ENCODE measurements at places on chromosomes 2 and 18.

GRCh38 chr2:83860320-83860719 lies 598.8 kb downstream of the SUCLG1 start:
- DNase-seq = no peak

DNA sequence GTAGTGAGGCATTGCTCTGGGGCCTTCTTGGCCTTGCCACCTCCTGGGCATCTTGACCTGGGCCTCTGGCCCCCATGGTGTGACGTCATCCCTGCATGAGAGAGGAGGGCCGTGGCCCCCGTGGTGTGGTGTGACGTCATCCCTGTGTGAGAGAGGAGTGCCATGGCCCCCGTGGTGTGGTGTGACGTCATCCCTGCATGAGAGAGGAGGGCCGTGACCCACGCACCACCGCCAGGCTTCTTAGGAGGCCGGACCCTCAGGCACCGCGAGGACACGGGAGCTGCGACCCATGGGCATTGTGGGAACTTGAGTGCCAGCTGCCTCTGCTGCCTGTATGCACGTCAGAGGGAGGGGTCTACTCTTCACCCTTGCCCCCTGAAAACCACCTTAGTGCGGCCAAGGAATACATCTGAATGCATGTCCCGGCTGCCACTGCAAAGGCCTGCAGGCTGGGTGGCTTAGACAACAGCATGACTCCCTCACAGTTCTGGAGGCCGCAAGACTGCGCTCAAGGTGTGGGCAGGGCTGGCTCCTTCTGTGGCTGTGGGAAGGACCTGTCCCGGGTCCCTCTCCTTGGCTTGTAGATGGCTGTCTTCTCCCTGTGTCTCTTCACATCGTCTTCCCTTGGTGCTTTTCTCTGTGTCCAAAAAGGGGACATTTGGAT lies 20.8 kb upstream of the OTOS start:
- DNase-seq = no peak

GRCh38 chr2:38636069-38636468 lies 29.8 kb upstream of the GALM start:
- no peak for DNase-seq

DNA sequence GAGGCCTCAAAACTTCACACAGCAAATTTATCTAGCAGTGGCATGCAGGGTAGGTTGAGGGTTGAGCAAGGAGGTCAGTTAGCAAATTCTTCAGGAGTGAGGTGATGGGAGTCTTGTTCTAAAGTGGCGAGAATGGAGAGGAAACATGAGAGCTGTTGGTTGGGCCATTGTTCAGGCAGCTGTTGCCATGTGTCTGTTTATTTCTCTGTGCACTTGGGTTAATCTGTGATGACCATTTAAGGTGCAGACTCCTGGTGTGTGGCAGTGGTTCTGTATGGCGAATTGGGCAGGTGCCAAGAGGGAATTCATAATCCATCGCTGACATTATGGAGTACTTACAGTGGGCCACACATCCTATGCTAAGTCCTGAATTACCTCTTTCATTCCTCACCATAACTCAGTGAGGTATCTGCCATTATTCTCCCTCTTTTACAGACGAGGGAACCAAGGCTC lies 30.4 kb downstream of the TMEM178A start:
- no peak for DNase-seq

DNA sequence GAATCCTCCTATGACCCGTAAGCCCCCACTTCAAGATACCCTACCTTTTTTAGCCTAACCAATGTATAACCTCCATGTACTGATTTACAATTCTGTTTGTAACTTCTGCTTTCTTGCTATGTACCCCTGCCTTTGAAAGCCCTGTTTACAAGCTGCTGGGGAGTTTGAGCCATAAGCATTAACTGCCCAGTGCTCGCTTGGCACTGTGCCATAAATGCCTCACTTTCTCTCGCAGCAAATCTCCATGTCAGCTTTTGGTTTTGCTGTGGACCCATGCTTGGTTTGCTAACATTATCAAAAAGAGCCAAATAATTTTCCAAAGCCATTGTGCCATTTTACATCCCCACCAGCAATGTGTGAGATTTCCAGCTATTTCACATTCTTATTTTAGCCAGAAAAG lies 51.8 kb downstream of the TEX51 start:
- no peak for DNase-seq

GRCh38 chr2:37167636-37168180 lies 10.9 kb upstream of the EIF2AK2 start:
- DNase-seq = no peak

DNA sequence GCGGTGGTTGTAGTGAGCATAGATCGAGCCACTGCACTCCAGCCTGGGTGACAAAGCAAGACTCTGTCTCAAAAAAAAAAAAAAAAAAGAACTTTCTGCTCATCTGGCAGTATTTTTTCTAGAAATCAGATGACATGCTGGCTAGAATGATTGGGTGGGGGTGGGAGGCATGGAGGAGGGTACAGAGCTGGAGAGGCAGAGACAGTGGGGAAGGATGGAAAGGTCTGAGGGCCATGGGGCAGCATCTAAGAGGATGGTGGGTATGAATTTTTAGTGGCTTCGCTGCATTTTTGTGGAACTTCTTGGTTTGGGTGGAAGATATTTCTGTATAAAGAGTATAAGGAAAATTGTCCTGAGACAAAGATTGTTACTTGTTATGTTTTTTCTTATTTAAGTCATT lies 23.3 kb downstream of the ARMC9 start:
- DNase-seq = no peak

DNA sequence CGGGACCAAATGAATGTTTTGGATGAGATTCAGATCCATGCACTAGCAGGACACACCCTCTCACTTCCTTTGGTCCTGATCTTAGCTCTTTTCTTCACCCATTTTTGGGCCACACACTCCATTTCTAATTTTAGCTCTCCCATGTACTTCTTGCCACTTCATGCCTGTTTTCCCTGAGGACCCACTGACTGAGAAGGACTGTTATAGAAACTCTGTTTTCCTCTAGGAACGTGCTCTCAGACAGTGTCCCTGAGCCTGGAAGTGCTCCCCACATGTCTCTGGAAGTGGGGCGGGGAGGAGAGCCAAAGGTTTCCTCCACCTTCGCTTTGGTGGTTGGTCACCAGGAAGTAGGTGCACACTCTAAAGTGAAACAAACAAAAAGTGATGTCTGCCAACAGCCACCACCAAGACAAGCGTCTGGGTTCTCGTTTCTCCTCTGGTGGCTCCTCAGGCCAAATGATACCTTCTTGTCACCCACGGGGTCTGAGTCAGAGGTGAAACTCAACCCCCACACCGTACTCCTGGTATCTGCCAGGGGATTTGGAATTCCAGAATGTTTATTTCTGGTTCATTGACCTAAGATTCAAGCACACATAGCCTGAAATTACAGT lies 74.7 kb downstream of the MERTK start:
- no peak for DNase-seq

DNA sequence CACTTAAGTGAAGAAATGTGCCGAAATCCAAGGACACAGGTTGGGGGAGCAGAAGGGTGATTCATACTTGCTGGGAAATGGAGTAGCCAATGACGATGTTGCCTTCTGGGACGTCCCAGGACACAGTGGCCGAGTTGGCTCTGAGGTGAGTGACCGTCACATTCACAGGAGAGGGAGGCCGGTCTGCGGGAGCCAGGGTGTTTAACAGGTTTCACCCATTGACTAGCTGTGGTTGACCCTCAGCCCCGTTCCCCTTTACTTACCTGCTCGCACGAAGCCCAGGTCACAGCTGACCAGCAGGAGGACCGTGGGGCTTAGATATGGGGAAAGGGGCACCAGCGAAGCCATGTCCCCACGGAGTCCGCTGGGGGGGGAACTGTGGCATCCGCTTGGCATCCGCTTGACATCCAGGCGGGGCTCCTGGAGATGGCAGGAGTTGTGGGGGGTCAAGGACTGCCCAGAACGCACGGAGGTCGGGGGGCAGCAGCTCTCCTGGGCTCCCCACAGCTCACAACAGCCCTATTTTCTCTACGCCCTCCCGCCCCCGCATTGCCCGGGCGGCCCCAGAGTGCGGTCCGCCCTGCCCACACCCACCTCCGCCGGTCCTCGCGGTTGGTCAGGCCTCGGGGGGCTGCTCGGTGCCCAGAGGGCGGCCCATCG lies 586 bp downstream of the FNDC4 start:
- DNase-seq = no peak

- no peak for DNase-seq
Measured at GRCh38 chr2:28447086-28447485, 48.8 kb upstream of the PLB1 start.

DNA sequence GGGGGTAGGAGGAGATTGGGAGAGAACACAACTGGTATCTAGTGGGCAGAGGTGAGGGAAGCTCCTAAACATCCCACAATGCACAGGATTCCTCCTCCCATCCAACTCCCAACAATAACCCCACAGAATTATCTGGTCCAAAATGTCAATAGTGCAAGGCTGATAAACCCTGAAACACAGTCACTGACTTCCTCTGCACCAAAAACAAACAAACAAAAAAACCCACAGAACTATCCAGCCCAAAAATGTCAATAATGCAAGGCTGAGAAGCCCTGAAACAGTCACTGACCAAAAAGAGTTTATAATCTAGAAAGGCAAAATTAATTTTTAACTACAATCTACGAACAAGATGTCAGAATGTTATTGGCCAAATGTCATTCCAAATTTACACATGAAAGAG lies 9.8 kb downstream of the TMX3 start:
- DNase-seq = no peak

- no peak for DNase-seq
Measured at GRCh38 chr18:57959278-57959677, 84.7 kb upstream of the NEDD4L start.

DNA sequence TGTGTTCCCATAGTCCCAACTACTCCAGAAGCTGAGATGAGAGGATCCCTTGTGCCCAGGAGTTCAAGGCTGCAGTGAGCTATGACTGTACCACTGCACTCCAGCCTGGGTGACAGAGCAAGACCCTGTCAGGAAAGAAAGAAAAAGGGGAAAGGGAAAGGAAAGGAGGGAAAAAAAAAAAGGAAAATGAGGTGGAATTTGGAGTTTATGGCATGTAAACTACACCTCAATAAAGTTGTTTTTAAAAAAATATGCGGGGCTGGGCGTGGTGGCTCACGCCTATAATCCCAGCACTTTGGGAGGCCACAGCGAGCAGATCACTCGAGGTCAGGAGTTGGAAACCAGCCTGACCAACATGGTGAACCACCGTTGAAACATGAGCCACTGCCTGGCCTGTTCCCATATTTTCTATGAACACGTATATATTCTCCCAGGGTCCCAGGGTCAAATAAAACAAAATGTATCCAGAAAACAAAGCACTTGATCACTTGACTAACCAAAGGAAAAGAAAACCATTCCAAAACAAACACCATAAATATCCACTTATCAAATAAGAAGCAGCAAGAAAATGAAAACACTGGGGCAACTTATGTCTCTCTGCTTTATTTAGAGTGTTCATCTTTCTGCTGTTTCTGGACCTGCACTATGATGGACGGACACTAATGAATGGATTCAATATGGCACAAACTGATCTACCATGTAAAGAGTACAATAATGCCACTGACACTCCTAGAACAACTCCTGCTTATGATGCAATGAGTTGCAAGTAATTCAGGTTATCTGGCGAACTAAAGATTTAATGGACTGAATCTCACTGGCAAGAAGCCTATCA lies 56.8 kb downstream of the ASXL2 start:
- no peak for DNase-seq

DNA sequence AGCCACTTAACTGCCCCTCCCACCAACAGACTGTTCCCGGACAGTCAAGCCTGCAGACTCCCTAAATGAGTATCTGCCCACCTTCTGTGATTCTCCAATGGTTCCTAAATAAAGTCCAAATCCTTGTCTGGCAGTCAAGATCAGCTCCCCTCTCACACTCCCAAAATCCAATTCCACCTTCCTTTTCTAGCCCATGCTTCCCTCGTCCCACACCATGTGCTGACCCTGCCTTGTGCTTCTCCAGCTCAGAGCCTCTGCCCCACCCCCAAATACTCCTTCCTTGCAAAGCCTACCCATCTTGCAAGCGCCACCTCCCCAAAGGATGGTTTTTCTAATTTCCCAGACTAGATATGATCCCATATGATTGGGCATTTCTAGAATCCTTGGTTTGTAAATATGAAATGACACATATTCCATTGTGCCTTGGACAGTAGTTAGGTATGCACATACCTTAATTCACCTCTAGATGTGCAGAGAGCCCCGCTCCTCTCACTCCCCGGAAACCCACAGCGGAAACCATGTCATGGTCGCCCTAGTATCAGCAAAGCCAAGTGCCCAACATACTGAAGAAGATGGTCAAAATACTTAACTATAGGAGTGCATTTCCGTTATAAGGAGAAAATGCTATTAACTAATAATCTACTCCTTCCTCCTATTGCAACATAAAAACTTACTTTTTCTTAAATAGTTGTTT lies 97.2 kb downstream of the KCTD1 start:
- no peak for DNase-seq

DNA sequence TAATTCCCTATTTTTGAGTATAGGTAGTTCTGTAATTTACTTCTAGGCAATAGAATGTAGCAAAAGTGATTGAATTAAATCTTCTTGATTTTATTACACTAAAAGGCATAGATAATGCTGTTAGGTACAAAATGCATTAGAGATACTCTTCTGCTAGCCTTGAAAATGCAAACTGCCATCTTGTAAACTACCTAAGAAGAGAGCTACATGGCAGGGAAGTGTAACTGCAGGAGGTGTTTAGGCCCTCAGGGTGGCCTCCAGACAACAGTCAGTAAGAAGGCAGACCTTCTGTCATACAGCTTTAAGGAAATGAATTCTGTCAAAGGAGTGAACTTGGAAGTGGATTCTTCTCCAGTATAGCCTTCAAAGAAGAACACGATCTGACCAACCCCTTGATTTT lies 1396.8 kb upstream of the SLC39A10 start:
- DNase-seq = no peak

DNA sequence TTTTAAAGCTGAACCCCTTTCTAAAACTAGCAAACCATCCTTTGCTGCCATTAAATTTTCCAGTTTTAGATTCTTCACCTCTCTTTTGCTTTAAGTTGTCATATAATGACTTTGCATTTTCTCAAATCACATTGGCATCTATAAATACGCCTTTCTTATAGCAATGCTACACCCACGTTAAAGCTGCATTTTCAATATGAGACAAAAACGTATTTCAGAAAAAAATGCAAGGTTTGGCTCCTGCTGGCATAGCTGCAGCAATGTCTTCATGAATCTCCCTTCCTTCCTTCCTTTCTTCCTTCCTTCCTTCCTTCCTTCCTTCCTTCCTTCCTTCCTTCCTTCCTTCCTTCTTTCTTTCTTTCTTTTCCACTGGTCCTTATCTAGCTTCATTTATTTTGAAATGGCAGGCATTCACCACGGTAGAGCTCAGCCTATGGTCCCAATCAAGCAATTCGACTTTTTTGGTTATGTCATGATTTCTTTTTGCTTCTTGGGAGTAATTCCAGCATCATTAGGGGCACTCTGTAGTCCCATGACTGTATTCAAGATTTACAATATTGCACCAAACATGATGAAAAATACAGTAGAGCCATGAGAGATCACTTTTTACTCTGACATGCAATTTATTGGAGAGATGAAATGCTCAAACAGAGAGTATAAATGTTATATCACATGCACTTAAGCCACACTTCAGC lies 8.8 kb upstream of the UGT1A10 start:
- no peak for DNase-seq

GRCh38 chr2:176818076-176818475 lies 394.5 kb upstream of the HNRNPA3 start:
- no peak for DNase-seq
